ENCODE measurements at places on chromosomes 5 and 9.
A peak's percentile ranks its signal among the peaks of the same experiment; 100 is the strongest.

DNA sequence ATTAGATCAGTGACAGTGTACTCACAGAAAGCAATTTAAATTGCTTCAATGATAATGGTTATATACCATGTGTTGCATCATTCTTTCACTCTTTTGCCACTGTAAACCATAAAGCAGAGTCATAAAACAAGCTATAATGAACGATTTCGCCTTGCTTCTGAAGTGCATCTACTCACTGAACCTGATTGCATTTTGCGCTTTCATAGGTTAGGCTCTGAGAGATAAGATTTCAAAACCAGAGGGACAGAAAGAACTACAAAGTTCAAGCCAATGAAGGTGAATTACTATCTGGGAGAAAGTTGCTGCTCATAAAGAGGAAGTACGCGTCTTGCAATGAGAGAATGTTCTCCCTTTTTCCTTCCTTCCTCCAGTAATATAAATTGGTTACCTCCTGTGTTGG is 412.7 kb downstream of the CETN3 start:
- DNase-seq = no peak

GRCh38 chr5:6705088-6705487 is 8.1 kb upstream of the TENT4A start:
- peak; percentile 50 for DNase-seq

DNA sequence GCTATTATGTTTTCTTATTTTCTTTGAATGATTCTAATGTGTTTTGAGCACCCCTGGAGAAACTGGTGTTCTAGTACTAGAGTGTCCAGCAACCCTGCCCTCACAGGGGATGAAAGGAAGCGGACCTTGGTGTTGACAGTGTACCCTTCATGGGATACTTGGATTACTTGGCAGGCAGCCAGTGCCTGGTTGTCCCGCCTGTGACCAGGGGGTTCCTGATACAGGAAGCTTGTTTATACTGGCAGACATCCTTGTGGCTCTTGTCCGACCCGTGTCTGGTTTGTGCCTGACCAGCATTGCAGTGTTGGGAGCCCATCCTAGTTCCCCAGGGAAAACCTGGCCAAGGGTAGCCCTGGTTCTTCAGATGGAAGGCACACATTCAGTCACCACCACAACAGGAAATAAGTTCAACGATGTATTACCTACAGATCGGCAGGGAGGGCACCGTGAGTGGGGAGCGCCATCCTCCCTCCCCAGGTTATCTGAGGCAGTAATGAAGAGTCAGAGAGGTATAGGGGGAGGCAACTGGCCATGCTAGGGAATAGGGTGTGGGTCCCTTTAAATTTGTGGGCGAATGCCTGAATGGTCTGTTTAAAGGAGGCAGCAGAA is 47.3 kb downstream of the CACNA1B start:
- DNase-seq = no peak

GRCh38 chr5:169024421-169024820 is 276.5 kb downstream of the SLIT3 start:
- no peak for DNase-seq

- no peak for DNase-seq
These were observed 711 bp downstream of the IRX1 start for GRCh38 chr5:3596261-3596825.

- DNase-seq = no peak
These were observed 2.9 kb upstream of the C7 start for GRCh38 chr5:40906351-40906751.

- DNase-seq = no peak
These were observed 31.2 kb downstream of the ZNF618 start for GRCh38 chr9:113907282-113907681.

- DNase-seq = no peak
These were observed 19.4 kb downstream of the USP20 start for GRCh38 chr9:129854588-129855110.

GRCh38 chr9:94843134-94843533 is 116.6 kb downstream of the AOPEP start:
- no peak for DNase-seq

GRCh38 chr5:172661526-172661925 is 20.5 kb downstream of the NEURL1B start:
- no peak for DNase-seq

- no peak for DNase-seq
These were observed 126.8 kb upstream of the DPYSL3 start for GRCh38 chr5:147636729-147636984.

GRCh38 chr5:91016954-91017700 is 366.0 kb downstream of the ARRDC3 start:
- no peak for DNase-seq

DNA sequence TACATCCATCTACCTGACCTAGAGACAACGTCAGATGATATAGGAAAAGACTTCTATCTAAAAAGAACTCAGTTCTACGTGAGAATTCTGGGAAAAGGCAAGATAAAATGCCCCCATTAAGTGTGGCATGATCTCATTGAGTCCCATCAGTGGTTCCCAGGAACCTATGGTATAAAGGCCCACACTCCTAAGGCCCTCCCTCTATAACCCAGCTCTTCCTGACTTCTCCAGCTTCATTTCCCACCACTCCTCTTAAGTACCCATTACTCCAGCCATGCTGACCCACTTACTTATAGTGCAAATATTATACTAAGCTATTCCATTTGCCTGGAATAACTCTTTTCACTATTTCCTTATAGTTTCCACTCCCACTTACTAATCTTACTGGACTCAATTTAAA is 95.4 kb upstream of the NR5A1 start:
- DNase-seq = no peak

DNA sequence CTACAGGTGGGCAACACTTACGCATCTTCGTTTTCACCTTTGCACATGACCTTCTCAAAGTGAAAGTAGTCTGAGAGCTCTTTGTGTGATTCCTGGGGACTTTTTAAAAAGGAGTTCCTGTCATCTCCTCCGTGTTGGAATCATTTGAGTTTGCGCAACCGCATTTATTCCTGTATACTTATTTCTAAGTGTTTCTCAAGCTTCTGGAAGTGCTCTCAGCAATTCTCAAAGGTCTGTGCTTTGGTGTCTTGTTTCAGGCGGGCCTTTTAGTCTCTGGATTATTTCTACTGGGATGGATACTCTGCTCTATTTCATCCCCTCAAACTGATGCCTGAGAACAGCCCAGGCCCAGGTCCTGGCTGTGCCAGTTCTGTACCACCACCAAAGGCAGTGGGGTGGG is 226.5 kb upstream of the TUT7 start:
- no peak for DNase-seq

- no peak for DNase-seq
These were observed 48.6 kb downstream of the DUSP1 start for GRCh38 chr5:172722327-172722815.

- DNase-seq = no peak
These were observed 16.0 kb upstream of the ZCCHC7 start for GRCh38 chr9:37104183-37104889.

- DNase-seq = no peak
These were observed 89.8 kb downstream of the UBE2R2 start for GRCh38 chr9:33906769-33907168.

GRCh38 chr5:2904399-2904798 is 152.9 kb upstream of the IRX2 start:
- DNase-seq = no peak

DNA sequence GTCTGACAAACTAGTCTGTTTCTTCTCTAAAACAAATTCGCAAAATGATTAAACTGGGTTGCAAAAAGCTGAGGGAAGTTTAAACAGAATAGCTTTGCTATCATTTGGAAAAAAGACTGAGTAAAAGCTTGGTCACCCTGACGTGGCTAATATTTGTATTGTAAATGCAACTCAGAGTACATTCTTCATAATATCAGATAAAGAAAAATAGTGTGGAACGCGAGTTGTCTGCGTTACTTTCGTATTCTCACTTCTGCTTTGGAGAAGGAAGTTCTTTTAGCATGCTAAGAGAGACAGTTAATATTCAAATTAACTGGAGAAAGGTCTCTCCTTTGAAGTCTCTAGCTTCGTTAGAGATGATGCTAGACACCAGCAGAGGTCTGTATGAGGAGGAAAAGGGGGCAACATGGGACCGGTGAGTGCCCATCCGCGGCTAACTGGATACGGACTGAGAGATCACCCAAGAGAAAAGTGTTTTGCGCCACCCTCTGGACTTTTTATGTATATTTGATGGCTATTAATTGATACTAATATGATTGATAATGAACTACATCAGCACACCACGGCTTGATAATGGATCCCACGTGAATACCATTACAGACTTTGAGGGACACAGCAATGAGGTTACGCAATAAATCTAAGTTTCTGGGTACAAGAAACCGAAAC is 2.9 kb upstream of the CNTRL start:
- DNase-seq = peak; percentile 18

GRCh38 chr5:123035360-123035917 is 1.1 kb downstream of the PPIC start:
- no peak for DNase-seq
